Ovary (tissue), 10 donors: ENCODE measurements at places on chromosomes 16 and 17. TPM values are rescaled to one million over a fixed set of nuclear protein-coding genes. Genes with fewer than 3 reads are reported as not detected.

- no peak overlapping the region for H3K4me3 ChIP-seq
- H3K4me1 ChIP-seq = peaks cover 8% of the 10 kb centered on the region
- H3K36me3 ChIP-seq = no peaks in the 10 kb centered on the region
- H3K27me3 ChIP-seq = no peaks in the 10 kb centered on the region
- no peak overlapping the region for H3K27ac ChIP-seq
Measured at GRCh38 chr16:50169555-50170096, 16.5 kb downstream of the TENT4B start.

DNA sequence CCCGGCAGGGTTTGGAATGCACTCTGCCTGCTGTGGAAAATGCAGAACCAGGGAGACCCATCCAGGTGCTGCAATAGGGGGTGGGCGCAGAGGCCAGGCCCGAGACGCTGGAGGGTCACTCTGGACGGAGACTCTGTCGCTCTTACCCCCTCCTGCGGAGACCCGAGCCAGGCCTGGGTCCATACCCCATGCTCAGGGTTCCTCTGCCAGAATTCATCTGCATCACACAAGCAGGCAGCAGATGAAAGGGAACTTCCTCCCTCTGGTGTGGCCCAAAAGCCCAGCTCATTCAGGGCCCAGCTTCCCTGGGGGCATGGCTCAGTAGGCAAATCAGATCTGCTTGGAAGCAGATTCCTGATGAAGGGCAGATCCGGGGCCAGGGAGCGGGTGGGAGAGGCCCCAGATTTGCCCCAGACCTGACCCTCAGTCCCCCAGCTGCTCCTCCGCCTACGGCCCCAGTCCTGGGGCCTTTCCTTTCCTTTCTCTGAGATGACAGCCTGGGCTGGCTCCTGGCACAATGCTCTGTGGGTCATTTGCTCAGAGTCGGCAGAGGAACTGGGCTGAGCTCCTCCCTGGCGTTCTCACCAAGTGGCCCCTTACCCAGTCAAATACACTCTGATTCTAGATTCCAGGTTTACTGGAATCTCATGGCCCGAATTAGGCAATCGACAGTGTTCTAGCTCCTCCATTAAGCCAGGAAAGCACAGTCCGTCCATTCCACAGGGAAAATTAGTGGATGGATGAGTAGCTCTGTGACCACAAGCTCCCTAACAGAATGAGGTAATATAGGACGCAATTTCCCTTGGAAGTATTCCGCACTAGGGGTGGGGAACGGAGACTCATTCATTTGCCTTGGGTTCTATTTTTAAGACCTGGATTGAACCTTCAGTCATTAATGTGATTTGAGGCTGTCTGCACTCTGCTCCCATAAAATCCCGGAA is 19.1 kb upstream of the RASD1 start:
- H3K36me3 ChIP-seq = no peaks in the 10 kb centered on the region
- no peak for DNase-seq
- H3K27ac ChIP-seq = no peak overlapping the region
- H3K4me1 ChIP-seq = no peaks in the 10 kb centered on the region

DNA sequence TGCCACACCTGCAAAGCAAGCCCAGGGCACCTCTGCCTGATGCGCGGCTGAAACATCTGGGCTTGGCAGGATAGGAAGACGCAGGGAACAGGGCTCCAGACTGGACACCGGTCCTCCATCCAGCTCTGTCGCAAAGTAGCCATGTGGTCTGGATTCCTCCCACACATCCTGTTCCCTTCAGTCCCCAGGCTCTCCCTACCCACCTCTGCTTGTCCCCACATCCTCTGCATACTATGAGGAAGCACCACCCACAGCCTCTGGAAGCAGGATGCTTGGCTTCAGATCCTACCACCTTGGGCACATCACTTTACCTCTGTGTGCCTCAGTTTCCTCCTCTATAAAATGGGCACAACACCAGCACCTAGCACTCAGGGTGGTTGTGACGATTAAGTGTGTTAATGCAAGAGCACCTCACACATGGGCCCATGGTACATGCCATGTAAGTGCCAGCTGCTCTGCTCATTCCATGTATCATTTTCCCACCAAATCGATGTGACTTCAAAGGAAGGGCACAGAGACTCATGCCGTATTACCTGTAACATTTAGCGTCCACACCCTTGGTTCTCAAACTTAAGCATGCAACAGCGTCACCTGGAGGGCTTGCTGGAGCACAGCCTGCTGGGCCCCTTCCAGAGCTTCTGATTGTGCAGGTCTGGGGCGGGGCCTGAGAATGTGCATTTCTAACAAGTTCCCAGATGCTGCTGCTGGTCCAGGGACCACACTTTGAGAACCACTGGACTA is 138.6 kb upstream of the SDK2 start:
- no peaks in the 10 kb centered on the region for H3K36me3 ChIP-seq
- no peak overlapping the region for H3K4me3 ChIP-seq
- no peak overlapping the region for H3K27ac ChIP-seq

DNA sequence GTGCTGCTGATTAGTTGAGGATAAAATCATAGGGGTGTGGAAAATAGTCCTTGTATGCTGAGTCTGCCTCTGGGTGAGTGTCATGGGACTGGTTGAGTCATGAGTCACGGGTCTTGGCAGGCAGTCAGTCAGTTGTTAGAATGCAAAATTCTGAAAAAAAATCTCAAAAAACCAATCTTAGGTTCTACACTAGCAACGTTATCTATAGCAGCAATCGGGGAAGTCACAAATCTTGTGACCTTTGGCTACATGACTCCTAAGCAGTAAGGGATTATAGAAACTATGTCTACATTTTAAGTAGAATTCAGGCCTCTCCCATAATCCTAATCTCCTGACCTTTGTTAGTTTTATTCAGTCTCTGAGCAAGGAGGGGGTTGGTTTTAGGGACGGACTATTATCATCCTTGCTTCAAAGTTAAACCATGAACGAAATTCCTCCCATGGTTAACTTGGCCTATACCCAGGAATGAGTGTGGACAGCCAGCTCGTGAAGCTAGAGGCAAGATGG is 18.0 kb upstream of the PMFBP1 start:
- peaks cover 1% of the 10 kb centered on the region for H3K4me1 ChIP-seq
- no peak overlapping the region for H3K4me3 ChIP-seq
- H3K36me3 ChIP-seq = no peaks in the 10 kb centered on the region
- no peak overlapping the region for H3K27ac ChIP-seq
- no peaks in the 10 kb centered on the region for H3K27me3 ChIP-seq

DNA sequence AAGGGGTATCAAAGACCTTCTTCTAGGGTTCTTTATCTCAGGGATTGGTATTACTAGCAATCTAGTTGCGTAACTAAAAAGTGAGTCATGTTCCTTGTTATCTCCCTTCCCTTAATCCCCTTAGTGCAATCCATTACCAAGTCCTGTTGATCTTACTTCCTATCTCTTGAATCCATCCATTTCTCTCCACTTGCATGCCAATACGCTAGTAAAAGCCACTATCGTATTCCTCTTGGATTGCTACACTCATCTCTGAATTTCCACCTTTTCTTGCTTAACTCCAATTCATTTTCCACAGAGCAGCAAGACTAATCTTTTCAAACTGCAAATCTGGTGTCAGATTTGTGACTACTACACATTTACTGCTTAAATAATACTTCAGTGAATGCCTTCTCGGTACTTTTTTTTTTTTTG is 1.8 kb upstream of the ADAT1 start:
- H3K4me1 ChIP-seq = peaks cover 6% of the 10 kb centered on the region
- H3K4me3 ChIP-seq = no peak overlapping the region
- no peaks in the 10 kb centered on the region for H3K27me3 ChIP-seq

- H3K27ac ChIP-seq = no peak overlapping the region
- no peaks in the 10 kb centered on the region for H3K4me1 ChIP-seq
- no peaks in the 10 kb centered on the region for H3K36me3 ChIP-seq
- DNase-seq = no peak
- H3K27me3 ChIP-seq = no peaks in the 10 kb centered on the region
- no peak overlapping the region for H3K4me3 ChIP-seq
Measured at GRCh38 chr17:10318535-10318934, 54.3 kb downstream of the MYH13 start.

DNA sequence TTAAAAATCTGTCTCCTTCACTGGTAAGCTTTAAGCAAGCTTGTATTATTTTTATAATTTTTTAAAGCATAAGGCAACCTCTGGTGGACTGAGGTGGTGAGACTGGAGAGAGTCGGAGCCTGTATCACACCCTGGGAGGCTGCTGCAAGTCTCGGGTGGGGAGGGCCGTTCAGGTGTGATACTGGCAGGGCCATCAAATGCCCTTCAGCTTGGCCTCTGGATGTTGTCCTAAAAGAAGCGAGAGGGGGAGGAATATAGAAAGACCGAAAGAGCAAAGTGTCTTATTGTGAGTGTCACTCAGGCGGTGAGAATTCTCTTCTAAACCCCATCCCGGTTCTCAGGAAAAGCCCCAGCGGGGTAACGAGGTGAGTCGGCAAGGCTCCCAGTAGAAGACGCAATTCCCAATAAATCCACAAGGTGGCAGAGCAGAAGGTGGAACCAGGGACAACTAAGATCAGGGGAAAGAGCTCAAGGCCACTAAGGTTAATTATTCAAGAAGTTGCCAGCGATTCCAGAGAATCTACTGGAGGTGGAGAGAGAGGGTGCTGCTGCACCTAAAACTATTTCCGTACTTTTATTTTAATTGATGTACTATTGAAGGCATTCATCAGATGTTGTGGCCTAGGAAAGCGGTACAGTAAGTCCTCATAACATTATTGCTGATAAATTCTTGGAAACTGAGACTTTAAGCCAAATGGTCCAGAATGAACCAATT is 14.1 kb downstream of the C17orf67 start:
- DNase-seq = peak; percentile 41
- H3K36me3 ChIP-seq = no peaks in the 10 kb centered on the region
- no peak overlapping the region for H3K27ac ChIP-seq

DNA sequence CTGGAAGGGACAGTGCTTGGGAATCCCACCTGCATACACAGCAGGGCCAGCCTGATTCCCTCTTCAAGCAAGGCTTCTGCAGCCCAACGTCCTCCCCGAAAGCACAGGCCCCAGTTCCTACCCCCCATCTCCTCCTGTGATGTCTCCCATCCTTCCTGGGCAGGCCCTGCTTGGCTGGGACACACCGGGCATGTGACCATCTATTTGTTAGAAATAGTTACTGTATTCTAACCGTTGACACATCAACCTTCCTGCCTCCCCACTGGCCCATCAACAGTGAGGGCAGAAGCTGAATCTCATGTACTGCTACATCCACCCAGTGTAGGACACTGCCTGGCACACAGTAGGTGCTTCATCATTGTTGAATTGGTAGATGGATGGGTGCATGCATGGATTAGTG is 10.7 kb downstream of the PRR29 start:
- H3K27ac ChIP-seq = no peak overlapping the region
- H3K27me3 ChIP-seq = no peaks in the 10 kb centered on the region
- no peak overlapping the region for H3K4me3 ChIP-seq

DNA sequence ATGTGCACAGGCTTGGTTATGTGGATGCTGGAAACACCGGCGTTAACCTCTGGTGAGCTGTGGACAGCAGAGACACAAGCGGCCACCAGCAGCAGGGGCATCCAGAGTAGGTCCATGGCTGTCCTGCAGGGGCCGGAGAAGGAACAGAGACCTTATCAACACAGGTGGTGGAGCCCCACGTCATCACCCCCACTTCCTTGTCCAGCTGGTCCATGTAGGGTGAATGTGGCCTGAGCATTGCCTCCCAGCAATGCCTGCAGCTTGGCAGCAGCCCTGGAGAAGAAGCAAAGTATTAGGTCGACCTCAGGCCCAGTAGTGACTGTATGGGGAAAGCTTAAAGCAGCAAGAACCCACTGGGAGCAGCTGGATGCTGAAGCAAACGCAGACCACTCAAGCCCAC is 5.4 kb downstream of the PDILT start:
- no peaks in the 10 kb centered on the region for H3K36me3 ChIP-seq
- H3K27ac ChIP-seq = no peak overlapping the region
- DNase-seq = no peak
- no peaks in the 10 kb centered on the region for H3K27me3 ChIP-seq
- H3K4me1 ChIP-seq = peaks cover 2% of the 10 kb centered on the region

DNA sequence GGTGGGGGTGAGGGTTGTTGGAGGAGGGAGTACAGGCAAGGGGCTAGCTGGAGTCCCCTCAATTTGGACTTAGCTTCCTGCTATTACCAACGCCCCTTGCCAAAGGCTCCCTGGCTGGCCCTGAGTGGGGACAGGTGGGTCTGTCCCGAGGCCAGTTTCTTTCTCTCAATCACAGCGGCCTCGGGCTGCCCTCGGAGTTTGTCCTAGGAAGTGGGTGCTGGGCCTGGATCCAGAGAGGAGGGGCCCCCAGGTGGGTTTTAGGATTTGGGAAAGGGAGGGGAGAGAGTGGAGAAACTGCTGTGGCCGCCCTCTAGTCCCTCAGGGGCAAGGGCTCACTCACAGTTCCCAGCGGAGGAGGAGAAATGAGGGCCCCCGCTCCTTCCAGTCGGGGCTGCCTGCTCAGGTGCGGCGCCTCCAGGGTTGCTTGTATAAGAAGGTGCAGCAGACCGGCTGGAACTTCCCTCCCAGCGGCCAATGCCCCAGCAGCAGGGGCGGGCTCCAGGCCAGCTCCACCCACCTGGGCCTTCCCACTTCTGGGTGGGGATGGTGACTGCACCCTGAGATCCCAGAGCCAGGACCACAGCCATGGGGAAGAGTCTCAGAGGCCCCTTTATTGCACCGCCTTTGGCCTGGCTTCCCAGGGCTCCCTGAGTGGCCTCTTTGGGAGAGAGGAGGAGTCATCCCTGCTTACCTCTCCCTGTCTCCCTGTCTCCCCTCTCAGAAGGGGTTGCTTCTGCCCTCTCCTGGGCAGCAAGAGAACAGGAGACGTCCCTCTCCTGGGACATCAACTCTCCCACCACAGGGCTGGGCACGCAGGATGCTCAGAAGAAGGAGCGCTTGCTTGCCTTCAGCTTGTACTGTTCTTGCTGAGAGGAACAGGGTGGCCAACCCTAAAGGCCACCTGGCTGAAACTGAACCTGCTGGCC is 112.0 kb upstream of the SMURF2 start:
- no peak overlapping the region for H3K4me3 ChIP-seq
- H3K4me1 ChIP-seq = peaks cover 5% of the 10 kb centered on the region
- peaks cover 3% of the 10 kb centered on the region for H3K27me3 ChIP-seq
- no peaks in the 10 kb centered on the region for H3K36me3 ChIP-seq
- DNase-seq = peak; percentile 19

Gene TPPP3
- polyA plus RNA-seq = 15.6 TPM

- H3K27ac ChIP-seq = no peak overlapping the region
- no peaks in the 10 kb centered on the region for H3K27me3 ChIP-seq
- H3K4me1 ChIP-seq = no peaks in the 10 kb centered on the region
- no peak for DNase-seq
Measured at GRCh38 chr17:30219315-30219714, 16.2 kb downstream of the SLC6A4 start.

Gene RHBDL3
- 0.83 TPM for polyA plus RNA-seq

GRCh38 chr17:36459601-36460000 is 26.9 kb upstream of the ZNHIT3 start:
- no peaks in the 10 kb centered on the region for H3K36me3 ChIP-seq
- H3K27ac ChIP-seq = no peak overlapping the region
- H3K4me1 ChIP-seq = no peaks in the 10 kb centered on the region
- no peak for DNase-seq

DNA sequence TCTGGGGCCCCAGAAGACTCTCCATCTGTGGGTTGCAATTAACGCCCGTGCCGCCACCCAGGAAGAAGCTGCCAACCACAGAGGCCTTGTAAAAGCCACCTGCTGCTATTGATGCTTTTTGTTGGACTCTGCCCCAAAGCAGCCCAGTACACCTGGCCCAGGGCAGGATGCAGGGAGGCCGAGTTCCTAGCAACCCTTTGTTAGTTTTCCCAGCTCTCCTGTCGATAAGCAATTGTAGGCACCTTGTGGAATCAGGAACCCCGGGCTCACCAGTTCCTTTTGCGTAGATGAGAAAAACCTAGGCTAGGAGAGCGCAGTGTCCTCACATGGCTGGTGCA is 103.3 kb downstream of the ABCC6 start:
- no peak overlapping the region for H3K4me3 ChIP-seq
- H3K27ac ChIP-seq = no peak overlapping the region
- no peak for DNase-seq

- H3K36me3 ChIP-seq = no peaks in the 10 kb centered on the region
- DNase-seq = no peak
- H3K27ac ChIP-seq = no peak overlapping the region
Measured at GRCh38 chr17:9725575-9725974, 65.8 kb downstream of the DHRS7C start.

Gene KRT37
- polyA plus RNA-seq = not detected
